ENCODE measurements at places on chromosomes 13 and 19. TPM values are rescaled to one million over a fixed set of nuclear protein-coding genes. Genes with fewer than 3 reads are reported as not detected.

KLF1 gene
- 2.1 TPM for total RNA-seq

PDE4C gene
- total RNA-seq, result 2.1 TPM

FXYD3 gene
- total RNA-seq, result not detected

SLC8A2 gene
- total RNA-seq, result under 0.01 TPM

IFI30 gene
- 3.7 TPM for total RNA-seq

PCDH8 gene
- total RNA-seq, result 3.1 TPM

TTYH1 gene
- total RNA-seq, result 1.0 TPM

PNMA8B gene
- 3.7 TPM for total RNA-seq

TUBB4A gene
- not detected for total RNA-seq

SLC5A5 gene
- total RNA-seq, result not detected

C1QTNF9B gene
- total RNA-seq, result 1.0 TPM

LSR gene
- total RNA-seq, result 0.52 TPM

LIM2 gene
- not detected for total RNA-seq

C5AR1 gene
- total RNA-seq, result 1.0 TPM

OR7G1 gene
- total RNA-seq, result not detected

CCDC159 gene
- total RNA-seq, result 7.8 TPM

METTL21C gene
- total RNA-seq, result 29.7 TPM

OR7C1 gene
- not detected for total RNA-seq

PRX gene
- total RNA-seq, result 8.4 TPM

MZF1 gene
- 6.8 TPM for total RNA-seq

ENOX1 gene
- total RNA-seq, result 11.5 TPM

DCT gene
- total RNA-seq, result under 0.01 TPM

ZNF677 gene
- total RNA-seq, result 18.8 TPM

GAPDHS gene
- not detected for total RNA-seq

NUDT15 gene
- 7.3 TPM for total RNA-seq

EEF1AKMT1 gene
- 13.6 TPM for total RNA-seq

CBLC gene
- total RNA-seq, result not detected

KCNC3 gene
- total RNA-seq, result under 0.01 TPM

FSD1 gene
- not detected for total RNA-seq

KANK3 gene
- total RNA-seq, result 10.4 TPM

GJB2 gene
- 1.0 TPM for total RNA-seq

CAMSAP3 gene
- total RNA-seq, result not detected

ARRDC5 gene
- total RNA-seq, result under 0.01 TPM

SBSN gene
- total RNA-seq, result not detected

ONECUT3 gene
- total RNA-seq, result not detected

KIRREL2 gene
- total RNA-seq, result not detected

SIGLEC5 gene
- 1.6 TPM for total RNA-seq

ZNF525 gene
- 7.8 TPM for total RNA-seq

TEAD2 gene
- 31.3 TPM for total RNA-seq

ZNF548 gene
- total RNA-seq, result 27.7 TPM

IFNL1 gene
- not detected for total RNA-seq

ERICH6B gene
- not detected for total RNA-seq

C13orf42 gene
- total RNA-seq, result not detected

GGN gene
- not detected for total RNA-seq

NLRP7 gene
- not detected for total RNA-seq

OR4F17 gene
- not detected for total RNA-seq

DAND5 gene
- not detected for total RNA-seq
